ENCODE measurements at places on chromosomes 1 and 21. TPM values are rescaled to one million over a fixed set of nuclear protein-coding genes. Genes with fewer than 3 reads are reported as not detected.
A peak's percentile ranks its signal among the peaks of the same experiment; 100 is the strongest.

DNA sequence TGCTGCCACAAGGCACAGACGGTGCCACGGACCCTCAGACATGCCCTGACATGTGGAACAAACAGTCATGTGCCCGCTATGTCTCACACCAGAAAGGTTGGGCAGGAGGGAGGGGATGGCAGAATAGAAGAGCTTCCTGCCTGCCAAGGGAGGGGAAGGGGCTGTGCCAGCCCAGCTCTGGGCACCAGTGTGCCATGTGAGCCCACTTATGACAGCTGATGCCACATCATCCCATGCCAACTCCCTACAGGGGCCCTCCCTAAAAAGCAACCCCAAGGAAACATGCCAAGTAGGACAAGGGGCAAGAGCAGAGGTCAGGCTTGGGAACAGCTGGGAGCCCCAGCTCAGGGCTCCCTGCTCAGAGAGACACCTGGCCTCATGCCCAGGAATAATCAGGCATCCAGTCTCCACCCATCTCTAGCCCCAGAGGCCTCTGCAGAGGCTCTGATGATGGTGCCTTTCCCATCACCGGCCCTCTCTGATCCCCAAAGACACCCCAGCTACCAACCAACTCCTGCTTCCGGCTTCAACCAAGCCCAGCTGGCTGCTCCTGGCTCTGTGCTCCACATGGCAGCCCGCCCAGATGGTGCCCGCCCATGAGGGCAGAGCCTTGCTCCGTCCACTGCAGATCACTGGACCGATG lies 10.3 kb downstream of the ADGRB2 start:
- peaks cover 2% of the 10 kb centered on the region for H3K27me3 ChIP-seq
- DNase-seq, result no peak
- no peak overlapping the region for H3K4me3 ChIP-seq
- no peak overlapping the region for H3K27ac ChIP-seq

DNA sequence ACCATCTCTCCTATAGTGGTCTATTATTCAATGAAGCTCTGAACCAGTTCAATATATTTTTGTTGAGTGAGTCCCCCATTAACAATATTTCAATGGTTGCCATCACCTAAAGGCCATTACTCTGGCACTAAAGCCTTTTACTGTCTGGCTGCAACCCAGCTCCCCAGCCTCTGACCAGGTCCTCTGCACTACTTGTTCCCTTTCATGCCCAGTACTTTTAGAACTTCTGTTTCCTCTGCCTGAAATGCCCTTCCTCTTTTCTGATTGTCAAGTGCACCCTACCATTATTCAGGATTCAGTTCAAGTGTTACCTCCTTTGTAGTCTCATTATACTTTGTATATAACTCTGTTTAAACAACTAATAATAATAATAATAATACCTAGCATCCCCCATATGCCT lies 30.4 kb upstream of the ZFYVE9 start:
- H3K4me1 ChIP-seq, result no peaks in the 10 kb centered on the region
- H3K27me3 ChIP-seq, result no peaks in the 10 kb centered on the region
- no peak overlapping the region for H3K4me3 ChIP-seq
- H3K36me3 ChIP-seq, result no peaks in the 10 kb centered on the region
- no peak overlapping the region for H3K27ac ChIP-seq

DNA sequence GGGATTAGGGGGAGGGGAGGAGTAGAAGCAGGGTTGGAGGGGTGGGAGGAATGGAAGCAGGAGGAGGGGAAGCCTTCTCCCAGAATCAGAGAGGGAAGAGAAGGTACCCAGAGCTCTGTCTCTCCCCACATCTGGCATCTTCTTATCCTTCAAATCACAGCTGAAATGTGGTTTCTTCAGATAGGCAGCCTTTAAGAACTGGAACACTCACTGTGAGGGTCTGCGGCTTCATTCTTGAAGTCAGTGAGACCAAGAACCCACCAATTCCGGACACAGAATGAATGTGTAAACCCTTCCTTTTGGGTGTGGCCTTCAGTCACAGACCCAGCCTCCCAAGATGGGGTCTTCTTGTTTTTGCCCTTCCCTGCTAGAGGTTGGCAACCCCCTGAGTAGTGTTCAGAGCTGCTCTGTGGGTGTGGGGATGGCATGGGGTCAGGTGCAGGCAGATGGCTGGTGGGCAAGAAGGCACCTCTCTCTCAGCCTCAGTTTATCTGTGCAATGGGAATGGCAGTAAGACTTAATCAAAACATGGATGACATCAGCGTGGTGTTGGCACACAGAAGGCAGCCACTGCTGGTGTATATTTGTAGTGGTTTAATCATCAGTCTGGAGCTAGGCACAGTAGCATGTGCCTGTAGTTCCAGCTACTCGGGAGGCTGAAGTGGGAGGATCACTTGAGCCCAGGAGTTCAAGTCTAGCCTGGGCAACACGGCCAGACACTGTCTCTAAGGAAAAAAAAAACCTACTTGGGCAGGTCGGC lies 7.2 kb downstream of the FAAH start:
- H3K27me3 ChIP-seq, result no peaks in the 10 kb centered on the region
- H3K36me3 ChIP-seq, result no peaks in the 10 kb centered on the region
- H3K4me3 ChIP-seq, result no peak overlapping the region
- H3K27ac ChIP-seq, result no peak overlapping the region
- no peak for DNase-seq
- no peaks in the 10 kb centered on the region for H3K4me1 ChIP-seq

GRCh38 chr1:207024202-207025145 lies 8.1 kb downstream of the C1orf116 start:
- H3K4me3 ChIP-seq, result no peak overlapping the region
- peaks cover 11% of the 10 kb centered on the region for H3K4me1 ChIP-seq
- peaks cover 10% of the 10 kb centered on the region for H3K27me3 ChIP-seq
- DNase-seq, result peak; percentile 17
- H3K27ac ChIP-seq, result no peak overlapping the region
- no peaks in the 10 kb centered on the region for H3K36me3 ChIP-seq

- H3K36me3 ChIP-seq, result no peaks in the 10 kb centered on the region
- DNase-seq, result no peak
- no peaks in the 10 kb centered on the region for H3K27me3 ChIP-seq
These were observed 62.5 kb upstream of the ZP4 start for GRCh38 chr1:237953238-237953637.

DNA sequence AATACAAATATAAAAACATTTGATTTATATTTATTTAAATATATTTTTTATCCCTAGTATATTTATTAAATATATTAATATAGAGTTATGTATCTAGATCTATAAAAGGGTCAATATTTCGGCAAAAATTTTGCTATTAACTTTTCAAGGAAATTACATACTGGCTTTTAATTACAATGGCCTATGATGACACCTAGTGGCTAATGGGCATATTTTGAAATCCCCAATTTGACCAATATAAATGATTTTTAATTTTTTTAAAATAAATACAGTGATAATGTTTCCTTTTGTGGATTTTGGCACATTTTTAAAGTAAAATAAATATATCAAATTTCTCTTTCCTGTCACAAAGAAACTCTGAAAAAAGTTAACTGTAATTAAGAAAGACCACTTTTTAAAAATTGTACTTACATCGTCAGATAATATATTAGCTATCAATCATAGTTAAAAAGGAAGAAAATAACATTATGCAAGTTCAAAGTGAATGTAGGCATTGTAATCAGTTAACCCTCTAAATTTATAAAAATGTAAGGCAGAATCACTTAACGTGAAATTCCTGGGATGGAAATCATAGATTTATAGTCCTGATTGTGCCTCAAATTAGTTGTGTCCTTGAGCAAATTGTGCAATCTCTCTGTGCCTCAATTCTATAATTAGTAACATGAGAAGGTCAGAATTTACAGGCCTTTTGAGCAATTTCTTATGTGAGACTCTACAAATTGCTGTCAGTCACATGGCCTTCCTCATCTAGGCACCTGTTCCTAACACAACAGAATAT lies 25.6 kb upstream of the RGS13 start:
- no peak overlapping the region for H3K4me3 ChIP-seq
- H3K27me3 ChIP-seq, result no peaks in the 10 kb centered on the region
- no peaks in the 10 kb centered on the region for H3K36me3 ChIP-seq
- no peak overlapping the region for H3K27ac ChIP-seq
- H3K4me1 ChIP-seq, result peaks cover 15% of the 10 kb centered on the region

DNA sequence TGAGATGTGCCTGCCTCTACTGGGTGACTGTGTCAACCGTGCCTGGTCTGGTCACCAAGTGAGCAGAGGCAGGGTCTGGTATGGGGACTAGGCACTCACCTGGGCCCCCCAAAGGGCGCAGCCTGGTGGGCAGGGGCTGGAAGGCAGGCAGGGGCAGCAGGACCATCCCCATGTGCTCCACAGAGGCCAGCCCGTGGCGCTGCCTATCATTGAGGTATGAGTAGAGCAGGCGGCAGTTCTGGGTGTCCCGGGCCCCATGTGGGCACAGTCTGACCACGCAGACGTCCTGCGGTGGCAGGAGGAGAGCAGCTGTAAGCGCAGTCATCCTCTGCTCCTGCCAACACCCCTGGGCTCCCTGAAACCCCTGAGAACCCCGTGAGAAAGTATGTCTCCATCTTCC lies 23.7 kb downstream of the SPOCD1 start:
- H3K4me3 ChIP-seq, result no peak overlapping the region
- DNase-seq, result no peak
- no peaks in the 10 kb centered on the region for H3K36me3 ChIP-seq
- H3K27ac ChIP-seq, result no peak overlapping the region

DNA sequence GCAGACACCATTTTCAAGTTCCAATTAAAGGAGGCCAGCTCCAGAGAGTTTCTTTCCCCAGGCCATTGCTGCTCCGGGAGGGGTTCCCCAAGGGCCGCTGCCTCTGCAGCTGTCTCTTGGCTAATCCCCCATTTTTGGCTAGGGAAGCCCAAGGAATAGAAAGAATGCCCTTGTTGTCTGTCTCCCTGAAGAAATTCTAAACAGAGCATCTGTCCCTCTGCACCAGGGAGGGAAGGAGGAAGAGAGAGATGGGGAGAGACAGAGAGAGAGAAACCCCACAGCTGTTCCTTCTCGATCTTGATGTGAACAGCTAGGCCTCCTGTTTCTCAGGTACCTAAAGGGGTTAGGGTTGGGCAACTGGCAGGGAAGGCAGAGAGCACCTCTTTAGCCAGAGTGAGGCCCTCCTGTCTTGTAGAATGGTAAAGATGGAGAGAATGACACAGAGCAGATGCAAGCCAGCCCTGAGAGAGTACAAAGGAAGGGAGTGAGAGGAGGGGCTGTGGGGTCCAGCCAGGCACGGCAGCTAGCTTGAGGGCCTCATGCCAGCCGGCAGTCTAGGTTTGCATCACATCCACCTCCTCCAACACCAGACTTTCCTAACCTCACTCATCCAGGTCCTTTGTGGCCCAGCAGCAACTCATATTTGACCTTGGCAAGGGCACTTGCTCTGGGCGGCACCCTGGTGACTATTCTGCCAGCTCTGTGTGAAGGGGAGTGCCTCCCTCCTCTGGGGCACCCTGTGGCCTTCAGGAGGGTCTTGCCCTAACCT lies 13.1 kb downstream of the OPTC start:
- DNase-seq, result no peak
- H3K36me3 ChIP-seq, result no peaks in the 10 kb centered on the region
- H3K27ac ChIP-seq, result no peak overlapping the region
- no peaks in the 10 kb centered on the region for H3K4me1 ChIP-seq
- no peak overlapping the region for H3K4me3 ChIP-seq

DNA sequence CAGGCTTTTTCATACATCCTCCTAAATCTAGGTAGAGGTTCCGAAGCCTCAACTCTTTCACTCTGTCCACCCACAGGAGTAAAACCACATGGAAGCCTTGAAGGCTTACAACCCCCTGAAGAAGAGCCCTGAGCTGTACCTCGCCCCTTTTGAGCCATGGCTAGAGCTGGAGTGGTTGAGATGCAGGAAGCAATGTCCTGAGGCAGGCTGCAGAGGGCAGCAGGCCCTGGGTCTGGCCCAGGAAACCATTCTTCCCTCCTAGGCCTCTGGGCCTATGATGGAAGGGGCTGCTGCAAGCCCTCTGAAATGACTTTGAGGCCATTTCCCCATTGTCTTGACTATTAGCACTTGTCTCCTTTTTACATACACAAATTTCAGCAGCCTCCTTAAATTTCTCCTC lies 1503.0 kb downstream of the KCNT2 start:
- no peak for DNase-seq
- H3K4me3 ChIP-seq, result no peak overlapping the region
- H3K36me3 ChIP-seq, result no peaks in the 10 kb centered on the region
- no peaks in the 10 kb centered on the region for H3K27me3 ChIP-seq

GRCh38 chr1:239315631-239316217 lies 70.6 kb upstream of the CHRM3 start:
- no peaks in the 10 kb centered on the region for H3K36me3 ChIP-seq
- no peak overlapping the region for H3K4me3 ChIP-seq
- DNase-seq, result no peak
- H3K4me1 ChIP-seq, result no peaks in the 10 kb centered on the region
- H3K27me3 ChIP-seq, result peaks cover 7% of the 10 kb centered on the region

GRCh38 chr1:85214654-85215053 lies 13.8 kb upstream of the SYDE2 start:
- no peak overlapping the region for H3K4me3 ChIP-seq
- H3K27ac ChIP-seq, result no peak overlapping the region
- no peaks in the 10 kb centered on the region for H3K36me3 ChIP-seq
- H3K4me1 ChIP-seq, result no peaks in the 10 kb centered on the region
- no peak for DNase-seq

GRCh38 chr1:28927266-28927647 lies 12.9 kb downstream of the EPB41 start:
- H3K27me3 ChIP-seq, result no peaks in the 10 kb centered on the region
- H3K27ac ChIP-seq, result peak overlapping the region; percentile 89
- H3K4me1 ChIP-seq, result peaks cover 52% of the 10 kb centered on the region
- DNase-seq, result no peak
- peaks cover 4% of the 10 kb centered on the region for H3K36me3 ChIP-seq
- H3K4me3 ChIP-seq, result peak overlapping the region; percentile 57

DNA sequence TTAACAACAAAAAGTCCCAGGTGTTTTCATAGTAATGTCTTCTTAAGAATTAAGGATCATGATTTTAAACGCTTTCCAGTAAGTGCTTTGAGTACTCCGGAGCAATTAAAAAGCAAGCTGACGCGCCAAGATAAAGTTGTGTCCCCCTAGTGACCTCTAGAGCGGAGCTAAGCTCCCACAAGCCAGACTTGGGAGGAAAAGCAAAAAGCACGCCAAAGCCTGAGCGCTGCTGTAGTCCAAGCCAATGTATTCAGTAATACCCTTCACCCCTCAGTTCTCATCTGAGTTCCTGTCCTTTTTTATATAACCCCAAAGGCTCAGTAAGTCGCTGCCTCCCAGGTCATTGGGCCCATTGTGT lies 3.5 kb upstream of the SLC44A5 start:
- H3K27me3 ChIP-seq, result peaks cover 57% of the 10 kb centered on the region
- no peak overlapping the region for H3K27ac ChIP-seq
- DNase-seq, result no peak
- peak overlapping the region; percentile 52 for H3K4me3 ChIP-seq

- H3K27me3 ChIP-seq, result no peaks in the 10 kb centered on the region
- no peak overlapping the region for H3K4me3 ChIP-seq
- no peak overlapping the region for H3K27ac ChIP-seq
- peaks cover 11% of the 10 kb centered on the region for H3K4me1 ChIP-seq
- H3K36me3 ChIP-seq, result no peaks in the 10 kb centered on the region
These were observed 119.2 kb downstream of the DMRTB1 start for GRCh38 chr1:53578358-53578757.

DNA sequence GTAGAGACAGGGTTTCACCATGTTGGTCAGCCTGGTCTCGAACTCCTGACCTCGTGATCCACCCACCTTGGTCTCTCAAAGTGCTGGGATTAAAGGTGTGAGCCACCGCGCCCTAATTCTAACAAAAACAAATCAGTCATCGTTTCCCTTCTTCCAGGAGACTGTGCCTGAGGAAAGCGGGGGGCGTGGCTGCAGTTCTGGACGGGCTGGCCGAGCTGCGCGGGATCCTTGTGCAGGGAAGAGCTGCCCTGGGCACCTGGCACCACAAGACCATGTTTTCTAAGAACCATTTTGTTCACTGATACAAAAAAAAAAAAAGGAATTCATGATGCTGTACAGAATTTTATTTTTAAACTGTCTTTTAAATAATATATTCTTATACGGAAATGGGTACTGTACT lies 104.2 kb downstream of the WDR4 start:
- no peaks in the 10 kb centered on the region for H3K36me3 ChIP-seq
- H3K4me3 ChIP-seq, result no peak overlapping the region
- H3K4me1 ChIP-seq, result no peaks in the 10 kb centered on the region
- no peak for DNase-seq

The RNU1-2 gene
- total RNA-seq, result 820 TPM

The HCRTR1 gene
- not detected for total RNA-seq

The IFI44 gene
- 37.2 TPM for total RNA-seq

All from activated CD8-positive, alpha-beta T cell treated with anti-CD3 and anti-CD28 coated beads for 36 hours (primary cell).